ENCODE measurements at places on chromosomes 5 and 9.

DNA sequence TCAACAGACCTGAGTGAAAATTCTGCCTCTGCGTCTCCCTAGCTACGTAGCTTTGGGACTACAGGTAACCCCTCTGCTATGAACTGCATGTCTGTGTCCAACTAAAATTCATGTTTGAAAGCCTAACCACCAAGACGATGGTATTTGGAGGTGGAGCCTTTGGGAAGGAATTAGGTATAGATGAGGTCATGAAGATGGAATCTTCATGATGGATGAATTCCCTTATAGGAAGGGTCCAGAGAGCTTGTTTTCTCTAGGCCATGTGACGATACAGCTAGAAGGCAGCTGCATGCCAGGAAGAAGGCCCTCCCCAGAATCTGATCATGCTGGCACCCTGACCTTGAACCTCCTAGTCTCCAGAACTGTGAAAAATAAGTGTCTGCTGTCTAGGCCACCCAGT, 296.4 kb downstream of the SLIT3 start:
- no peak for DNase-seq

DNA sequence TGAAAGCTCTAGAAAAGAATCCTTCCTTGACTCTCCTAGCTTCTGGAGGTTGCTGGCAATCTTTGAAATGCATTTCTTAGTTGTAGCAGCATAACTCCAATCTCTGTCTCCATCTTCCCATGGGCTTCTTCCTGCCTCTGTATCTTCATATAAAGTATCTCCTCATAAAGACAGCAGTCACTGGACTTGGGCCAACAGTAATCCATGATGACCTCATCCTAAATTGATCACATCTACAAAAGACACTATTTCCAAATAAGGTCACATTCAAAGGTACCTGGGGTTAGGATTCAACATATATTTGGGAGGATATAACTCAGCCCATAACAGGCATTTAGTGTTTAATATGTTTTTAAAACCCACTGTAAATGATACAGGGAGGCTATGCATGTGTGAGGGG, 123.3 kb downstream of the MLLT3 start:
- DNase-seq = no peak

GRCh38 chr9:92514635-92515034, 21.2 kb downstream of the ECM2 start:
- DNase-seq = no peak

GRCh38 chr5:1728846-1729245, 70.8 kb downstream of the MRPL36 start:
- no peak for DNase-seq

GRCh38 chr5:90709323-90710155, 150.9 kb downstream of the ADGRV1 start:
- no peak for DNase-seq

DNA sequence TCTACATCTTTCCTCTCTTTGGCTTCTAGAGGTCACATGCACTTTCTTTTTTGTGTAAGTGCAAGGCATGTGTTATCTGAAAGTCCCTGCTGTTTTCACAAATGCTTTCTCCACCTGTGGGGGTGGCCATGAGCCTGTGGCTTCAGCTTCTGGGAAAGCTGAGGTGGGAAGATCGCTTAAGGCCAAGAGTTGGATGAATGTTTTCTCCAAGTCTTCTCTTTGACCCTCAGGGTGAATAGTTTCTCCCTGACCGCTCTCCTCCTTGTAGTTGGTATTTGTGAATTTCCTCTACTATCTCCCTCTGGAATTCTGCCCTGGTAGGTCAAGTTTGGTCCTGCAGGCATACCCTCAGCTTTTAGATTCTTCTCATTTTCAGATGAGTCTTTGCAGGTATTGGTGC, 74.2 kb downstream of the UGCG start:
- no peak for DNase-seq

- no peak for DNase-seq
Observed at GRCh38 chr5:98588215-98588614, 185.2 kb upstream of the RGMB start.

GRCh38 chr5:18281947-18282581, 647.8 kb downstream of the TAF11L14 start:
- no peak for DNase-seq

DNA sequence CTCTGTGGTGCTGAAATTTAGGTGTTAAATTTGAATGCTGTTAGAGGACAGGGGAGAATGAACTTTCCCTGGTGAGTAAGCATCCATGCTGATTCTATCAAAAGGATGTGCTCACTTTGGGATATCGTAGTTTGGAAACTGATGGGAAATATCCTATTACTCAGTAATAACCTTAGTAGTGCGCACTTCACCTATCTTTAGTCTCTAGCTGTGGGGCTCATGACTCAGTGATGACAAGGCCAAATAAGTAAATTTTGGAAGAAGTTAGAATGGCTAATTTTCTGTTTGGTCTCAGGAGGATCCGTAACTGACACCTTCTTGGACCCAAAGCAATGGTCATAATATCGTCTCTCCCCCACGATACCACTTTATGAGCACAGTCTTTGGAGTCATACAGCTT, 448.4 kb downstream of the PSAT1 start:
- no peak for DNase-seq

DNA sequence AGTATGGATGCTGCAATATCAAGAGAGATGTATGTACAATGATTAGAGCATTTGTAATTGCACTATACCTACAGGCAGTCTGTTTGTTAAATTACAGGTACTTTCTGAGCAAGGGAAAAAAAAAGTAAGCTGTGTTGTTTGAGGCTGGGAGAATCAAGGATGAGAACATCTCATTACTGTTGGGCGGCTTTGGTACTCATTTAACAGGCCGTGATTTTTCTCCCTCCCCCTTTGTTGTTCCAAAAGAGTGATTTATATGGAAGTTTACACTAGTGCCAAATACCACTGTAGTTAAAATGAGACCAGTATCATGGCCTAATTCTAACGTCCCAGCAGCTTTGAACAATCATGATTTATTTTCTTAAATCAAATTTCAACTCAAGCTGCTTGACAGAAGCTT, 71.2 kb upstream of the GNA14 start:
- DNase-seq = no peak

GRCh38 chr5:40368200-40368599, 311.5 kb upstream of the PTGER4 start:
- no peak for DNase-seq

- DNase-seq = no peak
Observed at GRCh38 chr9:120756531-120756930, 36.7 kb downstream of the FBXW2 start.

GRCh38 chr9:91782708-91783214, 167.3 kb downstream of the ROR2 start:
- no peak for DNase-seq

DNA sequence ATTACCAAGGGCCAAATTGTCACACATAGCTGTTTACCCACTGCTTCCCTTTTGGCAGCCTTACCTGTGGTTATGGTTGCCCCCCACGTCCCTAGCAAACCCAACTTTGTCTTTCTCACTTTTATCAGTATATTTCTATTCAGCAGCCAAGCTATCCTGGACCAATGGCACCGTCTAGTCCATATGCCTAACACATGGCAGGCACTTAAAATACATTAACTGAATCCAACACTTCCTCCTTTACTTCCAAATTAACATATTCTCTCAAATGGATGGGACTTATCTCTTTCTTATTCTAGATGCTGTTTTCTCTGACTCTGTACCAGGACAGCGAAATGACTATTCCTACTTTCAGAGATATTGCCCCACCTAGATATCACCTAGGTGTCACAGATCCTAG, 50.9 kb upstream of the SLC44A1 start:
- DNase-seq = no peak

GRCh38 chr5:139982975-139983240, 60.2 kb downstream of the NRG2 start:
- DNase-seq = no peak

- DNase-seq = no peak
Observed at GRCh38 chr5:68395302-68395701, 179.7 kb downstream of the PIK3R1 start.

GRCh38 chr5:180621311-180621710, 28.1 kb downstream of the FLT4 start:
- no peak for DNase-seq

- no peak for DNase-seq
Observed at GRCh38 chr9:114351932-114352331, 22.3 kb downstream of the ORM2 start.

DNA sequence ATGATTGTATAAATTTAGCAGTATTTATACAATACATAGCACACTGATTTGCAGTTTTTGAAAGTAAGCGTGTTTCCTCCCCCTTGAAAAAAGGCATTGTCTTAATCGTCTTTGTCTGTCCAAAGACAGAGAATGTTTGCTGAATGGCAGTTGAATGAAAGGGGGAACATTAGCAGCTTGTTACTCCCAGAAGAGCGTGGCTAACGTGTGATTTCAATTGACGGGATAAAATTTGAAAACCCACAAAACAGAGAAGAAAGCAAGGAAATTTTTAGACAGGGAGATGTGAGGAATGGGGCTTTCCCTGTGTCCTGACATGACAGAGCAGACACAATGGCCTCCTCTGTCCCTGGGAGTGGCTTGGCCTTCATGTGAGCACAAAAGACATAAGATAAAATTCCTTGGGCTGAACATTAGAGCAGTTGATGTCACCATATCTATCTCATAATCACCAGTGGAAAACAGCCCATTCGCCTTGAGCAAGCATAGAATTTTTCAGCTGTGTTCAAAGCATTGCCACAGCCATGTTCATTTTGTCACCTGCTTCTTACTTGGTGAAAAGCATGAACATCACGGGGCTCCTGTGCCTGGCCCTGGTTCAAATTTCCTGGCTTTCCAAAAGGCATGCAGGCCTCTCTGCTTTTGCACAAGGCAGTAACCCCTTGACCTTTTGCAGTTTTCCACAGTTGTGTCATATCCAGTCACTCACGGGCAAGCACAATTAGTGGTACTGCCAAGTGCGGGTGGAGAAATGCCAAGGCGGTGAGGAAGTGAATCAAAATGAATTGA, 126.9 kb downstream of the TLE1 start:
- no peak for DNase-seq

DNA sequence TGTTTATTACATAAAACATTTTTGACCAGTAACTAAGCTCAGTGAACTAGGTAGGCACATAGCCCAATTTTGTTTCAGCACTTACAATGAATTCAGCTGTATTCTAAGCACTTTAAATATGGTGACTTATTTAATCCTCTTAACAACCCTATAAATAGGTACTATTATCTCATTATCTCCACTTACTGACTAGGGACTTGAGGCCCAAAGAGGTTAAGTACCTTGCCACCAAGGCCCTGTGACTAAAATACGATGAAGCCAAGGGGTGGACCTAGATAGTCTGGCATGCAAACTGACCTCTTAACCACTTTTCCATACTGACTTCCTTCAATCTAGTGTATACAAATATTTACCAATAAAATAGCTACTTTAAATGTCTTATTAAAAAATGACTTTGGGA, 266.4 kb downstream of the ZNF608 start:
- DNase-seq = no peak

- DNase-seq = no peak
Observed at GRCh38 chr9:129437626-129438323, 183.1 kb downstream of the C9orf50 start.

- DNase-seq = no peak
Observed at GRCh38 chr5:80697100-80697499, 42.3 kb upstream of the DHFR start.

DNA sequence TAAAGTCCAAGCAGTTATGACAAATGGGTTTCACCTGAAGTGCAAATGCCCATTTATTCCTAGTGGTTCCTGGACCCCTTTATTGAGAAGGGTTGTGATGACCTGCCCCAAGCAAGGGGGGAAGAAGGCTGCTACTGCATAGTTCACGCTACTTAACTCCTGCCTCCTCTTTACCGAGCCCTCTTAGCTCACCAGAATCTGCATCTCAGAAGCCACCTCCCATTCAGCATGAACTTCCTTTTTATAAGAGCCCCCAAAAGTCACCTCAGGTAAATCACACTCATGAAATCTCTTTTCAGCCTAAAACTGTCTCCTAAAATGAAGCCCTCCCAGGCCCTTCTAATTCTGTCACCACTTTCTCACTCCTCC, 26.6 kb upstream of the C9orf72 start:
- no peak for DNase-seq

GRCh38 chr5:51398875-51399642, 15.8 kb downstream of the ISL1 start:
- no peak for DNase-seq

DNA sequence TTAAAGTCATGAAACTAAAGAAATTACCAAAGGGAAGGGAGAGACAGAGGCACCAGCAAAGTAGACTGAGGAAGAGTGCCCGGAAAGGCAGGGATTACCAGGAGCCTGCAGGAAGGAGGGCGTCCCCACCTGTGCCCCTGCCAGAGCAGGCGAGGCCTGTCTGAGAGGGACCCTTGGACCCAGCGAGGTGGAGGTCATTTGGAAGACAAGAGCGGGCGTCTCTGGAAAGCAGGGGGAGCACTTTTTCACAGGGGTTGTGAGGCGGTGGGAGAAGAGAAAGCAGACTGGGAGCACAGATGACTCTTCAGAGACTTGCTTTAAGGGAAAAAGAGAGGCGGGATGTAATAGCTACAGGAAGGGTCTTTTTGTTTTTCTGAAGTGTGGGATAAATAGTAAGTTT, 27.5 kb upstream of the SLC2A8 start:
- no peak for DNase-seq

DNA sequence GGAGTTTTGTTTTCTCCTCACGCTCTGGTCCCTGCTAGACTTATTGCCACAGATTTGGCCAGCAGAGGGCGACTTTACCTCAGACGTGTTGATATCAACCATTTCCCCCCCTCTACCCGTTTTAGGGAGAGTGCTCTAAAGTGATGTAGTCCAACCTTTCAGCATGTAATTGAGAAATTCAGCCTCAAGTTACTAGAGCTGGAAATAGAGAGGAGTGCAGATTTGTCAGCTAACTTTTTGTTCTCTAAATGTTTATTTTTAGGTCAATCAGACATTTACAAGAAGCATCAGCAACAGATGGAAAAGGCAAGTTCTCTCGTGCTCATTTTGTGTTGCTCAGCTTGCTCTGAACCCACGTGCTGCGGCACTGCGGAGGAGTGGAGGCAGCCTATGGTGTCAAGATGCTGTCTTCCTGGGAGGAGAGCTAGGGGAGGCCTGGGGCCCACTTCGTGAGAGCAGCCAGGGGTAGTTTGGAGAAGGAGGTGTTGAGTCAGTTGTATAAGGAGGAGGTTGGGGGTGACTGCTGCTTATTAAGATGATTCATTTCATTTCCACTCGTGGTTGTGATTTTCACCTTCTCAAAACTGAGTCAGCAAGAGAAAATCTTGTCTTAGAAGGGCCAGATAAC, 53.6 kb downstream of the GPR107 start:
- DNase-seq = peak; percentile 46

- no peak for DNase-seq
Observed at GRCh38 chr5:589173-589572, 23.0 kb upstream of the CEP72 start.

- no peak for DNase-seq
Observed at GRCh38 chr9:101566904-101567724, 27.7 kb downstream of the PPP3R2 start.

- DNase-seq = no peak
Observed at GRCh38 chr9:14096258-14096922, 217.6 kb downstream of the NFIB start.

DNA sequence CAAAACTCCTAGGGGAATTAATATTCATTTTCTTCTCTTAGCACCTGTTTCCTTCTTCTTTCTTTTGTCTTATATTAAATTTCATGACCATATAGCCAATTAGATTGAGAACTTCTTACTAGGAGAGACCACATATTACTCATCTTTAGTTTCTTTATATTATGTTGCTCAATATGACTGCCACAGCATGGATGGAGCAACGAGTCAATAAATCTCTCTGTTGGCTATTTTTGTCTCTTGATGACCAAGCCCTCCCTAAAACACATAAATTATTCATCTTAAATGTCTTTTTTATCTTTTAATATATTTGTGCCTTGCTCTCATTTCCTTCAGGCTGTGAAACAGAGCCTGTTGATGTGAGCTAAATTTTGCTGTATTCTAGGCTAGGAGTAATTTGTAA, 123.0 kb downstream of the ADAMTSL1 start:
- no peak for DNase-seq

Measured in GM18507 (cell line).